NCI-H1417 treated with DMSO at 0.1 percent for 48 hours (cell line): ENCODE measurements at places on chromosomes 6 and 20.

DNA sequence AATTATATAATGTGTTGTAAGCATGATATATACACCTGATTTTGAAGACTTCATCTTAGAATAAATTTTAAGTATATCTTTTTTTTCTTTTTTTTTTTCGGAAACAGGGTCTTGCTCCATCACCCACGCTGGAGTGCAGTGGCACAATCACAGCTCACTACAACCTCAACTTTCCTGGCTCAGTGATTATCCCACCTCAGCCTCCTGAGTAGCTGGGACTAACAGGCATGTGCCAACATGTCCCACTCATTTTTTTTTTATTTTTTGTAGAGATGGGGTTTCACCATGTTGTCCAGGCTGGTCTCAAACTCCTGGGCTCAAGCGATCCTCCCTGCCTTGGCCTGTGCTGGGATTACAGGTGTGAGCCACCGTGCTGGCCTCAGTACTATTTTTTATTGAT lies 17.1 kb downstream of the VPS52 start:
- DNase-seq, result no peak

DNA sequence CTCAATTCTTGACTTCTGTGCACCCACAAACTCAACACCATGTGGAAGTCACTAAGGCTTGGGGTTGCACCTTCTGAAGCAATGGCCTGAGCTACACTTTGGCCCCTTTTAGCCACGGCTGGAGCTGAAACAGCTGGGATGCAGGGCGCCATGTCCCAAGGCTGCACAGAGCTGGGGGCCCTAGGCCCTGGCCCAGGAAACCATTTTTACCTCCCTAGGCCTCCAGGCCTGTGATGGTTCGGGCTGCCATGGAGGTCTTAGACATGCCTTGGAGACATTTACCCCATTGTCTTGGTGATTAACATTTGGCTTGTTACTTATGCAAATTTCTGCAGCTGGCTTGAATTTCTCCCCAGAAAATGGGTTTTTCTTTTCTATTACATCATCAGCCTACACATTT lies 86.9 kb downstream of the MTFR2 start:
- no peak for DNase-seq

DNA sequence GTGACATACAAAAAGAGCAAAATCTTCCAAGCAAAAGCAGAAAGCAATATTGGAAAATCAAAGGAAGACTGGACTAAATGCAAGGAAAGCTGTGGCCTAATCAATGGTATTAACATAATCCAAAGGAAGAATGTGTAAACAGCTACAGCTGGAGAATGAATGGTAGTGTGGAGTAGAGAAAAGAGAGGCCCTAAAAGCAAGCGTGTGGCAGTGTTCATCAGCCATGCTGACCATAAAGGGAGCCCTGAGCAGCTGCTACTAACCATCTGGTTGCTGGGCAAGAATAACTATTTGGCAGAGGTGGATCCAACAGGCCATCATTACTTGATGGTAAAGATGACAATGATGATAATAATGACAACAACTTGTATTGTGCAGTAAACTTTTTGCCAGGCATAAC lies 148.5 kb upstream of the BEND6 start:
- DNase-seq, result no peak

- no peak for DNase-seq
These were observed 44.0 kb upstream of the ZBTB24 start for GRCh38 chr6:109526905-109527628.

DNA sequence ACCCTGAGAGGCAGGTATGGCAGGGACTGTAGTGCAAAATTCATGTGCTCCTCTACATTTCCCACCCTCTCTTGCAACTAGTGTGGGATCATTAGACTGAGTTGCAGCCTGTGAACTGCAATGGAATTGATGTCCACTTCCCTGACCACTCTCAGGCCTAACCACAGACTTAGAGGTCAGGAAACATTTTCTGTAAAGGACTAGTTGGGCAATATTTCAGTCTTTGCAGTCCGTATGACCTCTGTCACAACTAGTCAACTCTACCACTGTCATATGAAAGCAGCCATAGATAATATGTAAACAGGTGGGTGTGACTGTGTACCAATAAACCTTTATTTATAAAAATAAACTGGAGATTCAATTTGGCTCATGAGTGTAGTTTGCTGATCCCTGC lies 134.4 kb upstream of the TOP1 start:
- DNase-seq, result no peak

GRCh38 chr6:25968769-25969168 lies 6.2 kb downstream of the TRIM38 start:
- DNase-seq, result no peak

GRCh38 chr6:156316583-156317125 lies 460.5 kb upstream of the ARID1B start:
- DNase-seq, result no peak

GRCh38 chr6:43838276-43839036 lies 68.4 kb downstream of the VEGFA start:
- DNase-seq, result no peak

DNA sequence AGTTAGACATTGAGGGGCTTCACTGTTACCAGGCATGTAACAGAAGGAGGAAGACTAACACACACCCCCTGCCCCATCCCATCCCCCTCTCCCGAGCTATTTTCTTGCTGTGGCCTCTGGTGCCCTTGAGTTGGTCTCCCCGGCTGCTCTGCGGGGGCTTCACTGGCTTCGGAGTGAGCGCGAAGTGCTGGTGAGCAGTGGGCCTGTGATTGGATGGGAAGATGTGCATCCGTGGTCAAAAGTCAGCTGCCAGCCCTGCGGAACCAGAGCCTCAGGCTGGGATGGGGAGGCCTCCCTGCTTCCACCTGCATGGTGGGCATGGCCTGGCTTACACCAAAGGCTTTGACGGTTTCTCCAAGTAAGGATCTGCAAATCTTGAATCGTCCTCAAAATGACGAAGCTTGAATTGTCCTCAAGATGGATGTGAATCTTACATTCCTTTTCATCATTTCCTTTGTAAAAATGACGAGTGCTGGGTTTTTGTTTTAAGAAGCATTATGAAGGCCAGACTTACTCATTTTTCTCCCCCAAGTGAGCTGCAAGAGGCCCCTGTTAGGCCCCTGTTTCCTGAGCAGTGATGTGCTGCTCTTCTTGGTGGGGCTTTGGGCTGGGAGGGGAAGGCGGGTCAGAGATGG lies 23.7 kb downstream of the SPATA2 start:
- no peak for DNase-seq

GRCh38 chr6:40568062-40568708 lies 19.0 kb downstream of the LRFN2 start:
- no peak for DNase-seq

DNA sequence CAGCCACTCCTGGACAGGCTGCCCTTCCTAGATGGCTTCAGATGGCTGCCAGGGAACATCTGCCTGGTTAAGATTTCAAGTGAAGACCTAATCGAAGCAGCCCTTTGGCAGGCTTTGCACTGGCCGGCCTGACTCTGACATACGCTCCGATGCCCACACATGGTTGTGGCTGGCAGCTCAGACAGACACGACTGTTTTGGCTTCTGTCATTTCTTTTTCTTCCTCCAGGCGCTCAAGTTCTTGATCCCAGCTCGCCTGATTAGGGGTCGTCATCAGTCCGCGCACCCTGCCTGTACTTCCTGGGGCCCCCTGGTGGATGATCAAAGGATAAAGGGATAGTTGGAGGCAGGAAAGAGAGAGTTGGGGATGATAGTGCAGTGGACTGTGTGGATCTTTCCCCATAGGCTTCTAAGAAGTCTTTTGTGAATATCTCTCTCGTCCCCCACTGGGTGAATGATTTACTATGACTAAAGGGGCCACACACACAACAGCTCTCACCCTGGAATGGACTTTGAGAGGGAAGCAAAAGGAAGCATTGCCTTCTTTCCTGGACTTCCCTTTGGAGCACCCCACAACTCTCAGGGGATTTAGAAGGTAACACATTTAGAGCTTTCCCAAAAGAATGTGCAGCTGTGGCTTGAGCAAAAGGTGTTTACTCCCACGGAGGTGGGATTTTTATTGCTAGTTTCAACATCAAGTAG lies 21.4 kb upstream of the TRAM2 start:
- no peak for DNase-seq

DNA sequence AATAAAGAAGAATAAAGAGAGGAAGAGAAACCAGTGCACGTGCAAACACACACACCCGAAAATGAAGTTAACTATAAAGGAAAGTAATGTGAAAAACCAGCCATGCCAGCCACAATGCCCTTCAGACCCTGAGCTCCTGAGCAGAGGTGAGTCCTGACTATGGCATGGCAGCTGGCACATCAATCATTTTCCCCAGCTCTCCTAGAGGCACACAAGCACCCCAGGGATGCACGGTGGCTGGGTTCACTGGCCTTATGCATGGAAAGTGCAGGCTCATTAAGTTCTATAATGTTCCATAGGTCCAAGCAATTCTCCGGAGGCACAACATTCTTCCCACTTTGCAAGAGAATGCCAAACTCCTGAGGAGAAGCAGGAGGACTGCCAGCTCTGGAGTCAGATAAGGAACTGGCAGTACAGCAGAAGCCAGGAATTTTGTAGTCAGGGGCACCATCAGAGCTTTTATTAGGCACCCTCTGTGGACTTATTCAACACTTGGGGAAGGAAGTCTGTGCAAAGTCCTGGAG lies 175.0 kb upstream of the PRDM1 start:
- DNase-seq, result no peak

GRCh38 chr6:17923401-17923863 lies 64.0 kb downstream of the KIF13A start:
- no peak for DNase-seq

- no peak for DNase-seq
These were observed 50.3 kb upstream of the PREP start for GRCh38 chr6:105452924-105453756.

DNA sequence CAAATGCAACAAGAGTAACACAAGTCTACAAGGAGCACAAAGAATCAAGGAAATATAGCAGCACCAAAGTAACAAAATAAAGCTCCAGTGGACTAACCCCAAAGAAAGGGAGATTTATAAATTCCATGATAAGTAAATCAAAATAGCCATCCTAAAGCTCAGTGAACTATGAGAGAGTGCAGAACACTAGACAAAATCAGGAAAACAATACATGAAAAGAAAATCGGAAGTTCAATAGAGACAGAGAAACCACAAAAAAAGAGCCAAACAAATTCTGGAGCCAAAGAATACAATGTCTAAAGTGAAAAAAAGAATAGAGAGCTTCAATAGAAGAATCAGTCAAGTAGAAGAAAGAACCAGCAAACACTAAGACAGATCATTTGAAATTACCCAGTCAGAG lies 247.3 kb upstream of the TENT5A start:
- no peak for DNase-seq

DNA sequence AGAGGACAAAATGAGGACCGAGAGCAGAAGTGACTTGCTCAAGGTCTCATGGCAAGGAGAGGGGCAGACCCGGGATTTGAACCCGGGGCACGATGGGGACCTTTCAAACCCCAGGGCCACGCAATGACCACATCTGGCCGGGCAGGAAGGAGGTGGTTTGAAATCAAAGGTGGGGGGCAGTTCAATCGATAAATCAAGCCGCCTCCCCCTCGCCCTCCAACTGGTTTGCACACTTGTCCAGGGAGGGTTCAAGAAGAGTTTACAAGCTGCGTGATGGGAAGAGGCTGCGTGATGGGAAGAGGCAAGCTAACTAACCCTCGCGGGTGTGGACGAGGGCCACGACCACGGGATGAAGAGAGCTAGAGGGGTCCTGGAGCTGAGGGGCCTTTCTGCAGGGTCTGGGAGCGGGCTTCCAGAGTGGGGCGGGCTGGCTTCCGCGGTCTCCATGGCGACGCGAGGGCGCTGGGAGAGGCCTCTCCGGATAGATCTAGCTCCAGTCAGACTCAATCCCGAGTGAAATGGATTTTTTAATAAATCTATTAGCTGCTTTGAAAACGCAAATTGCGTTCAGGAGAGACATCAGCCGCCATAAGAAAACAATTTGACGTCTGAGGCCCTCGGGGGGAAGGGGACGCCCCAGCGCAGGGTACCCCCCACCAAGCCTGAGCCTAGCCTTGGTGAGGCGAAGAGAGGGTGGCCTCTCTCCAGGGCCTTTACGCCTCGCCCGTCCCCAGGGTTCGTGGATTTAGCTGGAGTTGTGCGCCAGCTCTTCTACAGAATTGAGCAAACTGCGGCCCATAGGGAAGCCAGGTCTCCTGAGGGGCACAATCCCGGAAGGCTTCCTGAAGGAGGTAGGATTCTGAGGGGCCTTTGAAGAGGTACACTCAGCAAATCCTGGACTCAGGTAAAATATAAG lies 143.9 kb downstream of the GRM4 start:
- no peak for DNase-seq

- no peak for DNase-seq
These were observed 4.4 kb upstream of the IBTK start for GRCh38 chr6:82251942-82252341.

DNA sequence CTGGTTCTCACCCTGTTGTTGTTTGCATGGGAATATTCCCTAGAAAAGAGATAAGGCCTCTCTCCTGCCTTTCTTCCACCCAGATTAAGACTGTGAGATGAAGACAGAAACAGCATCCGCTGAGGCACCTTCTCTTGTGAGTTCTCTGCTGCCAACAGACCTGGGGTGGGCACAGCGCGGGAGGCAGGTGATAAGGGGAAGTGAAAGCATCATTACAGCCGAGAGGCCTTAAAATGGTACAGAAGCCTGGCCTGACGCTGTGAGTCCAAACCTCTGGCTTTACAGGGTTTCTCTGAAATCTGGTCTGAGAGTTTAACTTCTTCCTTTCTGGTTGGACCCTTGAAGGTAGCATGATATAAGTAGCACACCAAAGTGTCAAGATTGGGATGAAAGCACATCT lies 21.0 kb upstream of the IYD start:
- DNase-seq, result no peak

DNA sequence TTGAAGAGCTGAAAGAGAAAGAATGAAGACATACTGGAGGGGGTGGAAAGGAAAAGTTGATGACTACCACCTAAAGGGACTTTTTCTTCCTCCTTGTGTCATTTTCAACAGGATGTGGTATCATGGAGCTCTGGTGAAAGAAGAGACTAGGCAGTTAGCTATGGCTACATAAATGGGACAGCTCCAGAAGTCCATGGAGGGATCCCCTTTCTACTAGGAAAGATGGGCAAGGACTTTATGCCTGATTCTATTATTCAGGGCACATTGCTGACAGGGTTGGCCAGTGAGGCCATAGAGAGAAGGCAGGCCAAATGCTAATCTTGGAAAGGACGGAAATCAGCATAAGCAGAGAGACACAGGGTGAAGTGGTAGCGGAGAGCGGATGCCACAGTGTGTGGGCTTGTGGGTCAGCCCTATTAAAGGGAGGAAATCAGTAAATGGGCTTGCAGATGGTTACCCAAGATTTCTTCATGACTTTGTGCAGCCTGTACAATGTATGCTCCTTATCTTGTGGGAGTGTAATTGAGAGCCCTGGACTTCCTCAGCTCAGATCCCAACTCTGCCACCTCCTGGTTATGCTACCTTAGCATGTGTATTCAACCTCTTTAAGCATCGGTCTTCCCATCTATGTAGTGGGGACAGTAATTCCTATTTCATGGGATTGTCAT lies 77.4 kb upstream of the TMEM170B start:
- no peak for DNase-seq

- DNase-seq, result no peak
These were observed 33.3 kb upstream of the RSPO3 start for GRCh38 chr6:127085181-127085580.
